Central memory CD4-positive, alpha-beta T cell (primary cell): ENCODE measurements at places on chromosomes 7 and 10.

GRCh38 chr10:86976362-86977056, 8.2 kb downstream of the ADIRF start:
- no peak for DNase-seq

GRCh38 chr10:63770523-63770922, 249.3 kb downstream of the REEP3 start:
- no peak for DNase-seq

DNA sequence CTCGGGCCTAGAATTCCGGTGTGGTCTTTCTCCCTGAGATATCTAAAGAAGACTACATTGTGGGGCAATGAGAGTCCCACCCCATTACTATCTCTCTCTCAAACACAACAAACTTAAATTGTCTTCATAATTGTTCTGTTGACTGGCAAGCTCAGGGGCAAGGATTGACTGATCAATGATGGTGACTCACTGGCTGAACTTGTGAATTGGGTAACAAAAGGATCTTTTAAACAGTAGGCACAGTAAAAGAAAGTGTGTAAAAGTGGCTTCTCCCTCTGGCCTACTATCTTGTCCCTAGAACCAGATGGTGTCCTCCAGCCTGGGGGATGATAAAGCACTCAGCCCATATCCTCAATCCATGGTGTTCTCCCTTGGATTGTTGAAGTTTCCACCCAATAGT, 63.1 kb upstream of the RAPGEF5 start:
- no peak for DNase-seq

DNA sequence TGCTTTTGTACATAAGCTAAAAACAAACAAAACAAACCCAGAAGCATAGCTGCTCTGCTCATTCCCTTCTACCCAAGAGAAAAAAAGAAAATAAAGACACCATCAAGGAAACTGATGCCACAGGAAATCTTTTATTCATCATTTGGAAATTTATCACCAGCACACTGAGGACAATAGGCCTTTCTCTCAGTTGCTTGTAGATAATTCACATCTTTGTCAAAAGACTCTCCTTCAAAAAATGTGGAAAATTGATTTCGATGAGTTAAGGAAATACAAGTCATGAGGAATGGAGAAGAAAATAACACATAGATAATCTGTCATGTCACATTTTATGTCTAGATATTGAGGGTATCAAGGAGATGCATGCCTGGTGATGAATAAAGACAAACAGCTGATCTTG, 53.5 kb downstream of the ZNF37A start:
- DNase-seq = no peak

- DNase-seq = no peak
Observed at GRCh38 chr7:66894463-66895080, 26.5 kb upstream of the TMEM248 start.

GRCh38 chr7:43363035-43363791, 219.7 kb upstream of the STK17A start:
- no peak for DNase-seq

- DNase-seq = no peak
Observed at GRCh38 chr7:47579458-47579857, 2.5 kb downstream of the TNS3 start.

DNA sequence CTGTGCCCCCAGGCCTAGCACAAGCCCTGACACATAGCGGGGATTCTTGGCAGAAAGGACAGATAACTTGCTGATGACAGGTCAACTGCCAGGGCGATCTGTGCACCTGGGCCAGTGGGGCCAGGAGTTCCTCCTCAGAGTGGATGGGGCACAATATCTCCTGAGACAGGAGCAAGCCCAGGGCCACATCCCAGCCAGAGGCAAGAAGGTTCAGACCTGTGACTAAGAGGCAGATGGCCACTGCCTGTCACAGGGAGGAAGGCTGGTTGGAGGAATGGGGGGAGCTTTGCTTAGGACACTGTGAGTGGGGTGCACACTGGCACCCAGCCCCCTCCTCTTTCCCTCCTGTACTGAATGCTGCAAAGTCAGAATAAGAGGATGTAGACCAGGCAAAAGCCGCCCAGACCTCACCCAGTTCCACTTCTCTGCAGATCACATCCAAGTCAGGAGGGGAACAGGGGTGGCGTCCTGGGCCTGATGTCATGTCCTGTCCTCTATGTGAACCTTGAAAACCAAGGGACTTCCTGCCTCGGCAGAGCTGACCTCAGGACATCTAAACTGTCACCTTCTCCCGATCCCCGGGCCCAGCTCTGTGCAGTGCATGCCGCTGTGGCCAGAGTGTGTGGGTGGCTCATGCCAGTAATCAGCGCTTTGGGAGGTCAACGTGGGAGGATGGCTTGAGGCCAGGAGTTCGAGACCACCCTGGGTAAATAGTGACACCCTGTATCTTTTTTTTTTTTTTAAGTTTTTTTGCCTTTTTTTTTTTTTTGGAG, 1.3 kb downstream of the GUSB start:
- peak; percentile 64 for DNase-seq

GRCh38 chr7:113936982-113937381, 18.2 kb upstream of the PPP1R3A start:
- no peak for DNase-seq

DNA sequence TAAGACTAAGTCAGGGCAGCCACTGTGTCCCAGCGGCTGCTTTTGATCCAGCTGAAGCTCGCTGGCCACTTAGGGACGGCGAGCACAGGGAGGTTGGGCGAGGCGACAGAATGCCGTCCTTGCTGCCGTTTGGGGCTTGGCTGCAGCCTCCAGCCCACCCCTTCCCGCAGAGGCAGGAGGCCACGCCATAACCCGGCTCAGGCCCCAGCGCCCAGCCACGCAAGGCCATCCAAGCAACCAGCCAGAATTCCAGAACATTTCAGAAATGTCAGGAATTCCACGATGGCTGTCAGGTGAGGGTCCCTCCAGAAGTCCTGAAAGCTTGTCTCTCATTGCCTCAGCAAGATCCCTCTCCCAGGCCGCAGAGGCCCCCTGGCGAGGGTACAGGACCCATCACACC, 479.1 kb upstream of the FOXK1 start:
- DNase-seq = no peak

DNA sequence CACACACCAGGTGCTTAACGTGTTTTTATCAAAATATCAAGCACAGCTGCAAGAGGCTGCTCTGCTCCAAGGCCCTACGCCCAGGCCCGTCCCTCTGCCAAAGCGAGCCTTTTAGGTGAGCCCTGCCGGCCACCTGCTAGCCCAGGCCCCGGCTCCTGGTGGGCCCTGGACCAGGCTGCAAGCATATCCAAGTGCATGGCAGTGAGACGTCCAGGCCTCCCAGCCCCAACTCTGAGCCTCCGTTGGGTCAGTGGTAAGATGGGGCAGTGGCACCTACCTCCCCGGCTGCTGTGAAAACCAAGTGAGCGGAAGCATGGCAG, 136.2 kb downstream of the LHPP start:
- DNase-seq = no peak

- no peak for DNase-seq
Observed at GRCh38 chr10:112376396-112376790, 2.5 kb downstream of the ACSL5 start.

GRCh38 chr7:133301444-133301843, 48.6 kb downstream of the EXOC4 start:
- no peak for DNase-seq

DNA sequence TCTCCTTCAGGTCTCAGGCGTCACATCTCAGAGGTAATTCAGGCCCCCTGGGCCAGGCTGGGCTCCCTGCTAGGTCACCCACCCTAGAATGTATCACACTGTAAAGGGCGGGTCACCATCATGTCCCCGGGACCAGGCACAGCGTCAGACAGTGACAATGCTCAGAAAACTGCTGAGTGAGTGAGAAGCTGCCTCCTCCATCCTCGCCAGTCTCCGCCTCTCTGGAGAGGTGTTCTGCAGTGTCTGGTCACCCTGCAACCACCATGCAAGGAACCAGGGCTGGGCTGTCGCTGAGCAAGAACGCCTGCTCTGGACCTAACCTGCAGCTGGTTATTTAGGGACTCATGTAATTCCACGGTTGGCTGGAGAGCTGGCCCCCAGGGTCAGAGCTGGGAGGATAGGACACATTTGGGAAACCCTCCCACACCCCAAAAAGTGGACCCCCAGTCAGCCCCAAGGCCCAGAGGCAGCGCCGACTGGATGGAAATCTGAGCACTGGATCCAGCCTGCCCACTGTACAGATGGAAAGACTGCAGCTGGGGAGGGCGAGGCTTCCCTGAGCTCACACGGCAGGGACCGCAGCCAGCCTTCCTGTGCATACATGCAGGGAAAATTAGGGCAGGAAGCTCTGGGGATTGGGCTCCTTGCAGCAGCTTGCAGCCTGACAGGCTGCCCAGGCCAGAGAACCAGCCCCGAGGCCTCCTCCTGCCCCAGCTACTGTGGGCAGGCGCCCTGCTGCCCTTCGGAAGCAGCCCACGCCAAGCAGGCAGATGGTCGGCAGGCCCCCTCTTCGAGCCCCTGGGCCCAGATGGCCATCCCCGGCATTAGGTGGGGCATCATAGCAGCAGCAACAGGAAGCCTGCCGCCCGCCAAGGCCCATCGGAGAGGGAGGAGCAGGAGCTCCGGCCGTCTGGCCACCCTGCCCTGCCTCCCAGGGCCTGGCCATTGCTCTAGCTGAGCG, 105.4 kb upstream of the ZMIZ1 start:
- DNase-seq = no peak

GRCh38 chr7:151700586-151701165, 176.2 kb downstream of the PRKAG2 start:
- DNase-seq = no peak

GRCh38 chr10:95181726-95182125, 12.3 kb upstream of the ACSM6 start:
- no peak for DNase-seq

DNA sequence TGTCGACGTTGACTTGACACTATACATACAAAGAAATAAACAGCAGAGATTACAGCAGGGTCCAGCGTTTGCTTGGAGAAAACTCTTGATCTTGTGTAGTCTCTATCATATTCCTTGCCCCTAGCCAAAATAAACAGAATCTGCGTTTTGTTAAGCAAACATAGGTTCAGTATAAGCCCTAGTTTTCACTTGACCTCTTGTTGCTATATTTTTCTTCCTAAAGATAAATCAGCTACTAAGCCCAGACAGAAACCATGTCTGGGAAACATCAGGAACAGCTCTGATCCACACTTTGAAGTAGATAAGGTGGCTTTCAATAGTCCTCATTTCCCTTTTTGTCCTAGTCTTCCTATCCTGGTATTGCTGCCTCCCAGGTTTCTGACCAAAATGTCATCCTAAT, 328.2 kb upstream of the MAGI2 start:
- DNase-seq = no peak

DNA sequence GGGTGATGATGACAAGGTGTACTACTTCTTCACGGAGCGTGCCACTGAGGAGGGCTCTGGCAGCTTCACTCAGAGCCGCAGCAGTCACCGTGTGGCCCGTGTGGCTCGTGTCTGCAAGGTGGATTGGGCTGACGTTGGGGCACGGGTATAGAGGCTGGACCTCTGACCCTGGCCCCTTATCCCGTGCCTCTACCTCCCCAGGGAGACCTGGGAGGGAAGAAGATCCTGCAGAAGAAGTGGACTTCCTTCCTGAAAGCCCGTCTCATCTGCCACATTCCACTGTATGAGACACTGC, 8.4 kb downstream of the MRPL43 start:
- no peak for DNase-seq

DNA sequence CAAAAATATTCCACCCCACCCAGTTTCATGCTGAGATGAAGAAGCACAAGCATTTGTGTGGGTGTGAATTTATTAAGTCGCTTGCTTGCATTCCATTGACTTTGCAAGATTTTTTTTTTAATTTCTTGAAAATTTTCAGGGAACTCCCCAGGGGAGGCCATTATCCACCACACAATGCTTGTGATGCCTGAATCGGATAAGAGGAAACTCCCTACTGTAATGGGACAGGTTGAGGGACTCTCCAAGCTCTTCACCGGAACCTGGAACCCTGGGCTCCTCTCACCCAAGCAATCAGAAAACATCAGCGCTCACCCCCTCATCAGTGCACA, 153.6 kb upstream of the ZMIZ1 start:
- DNase-seq = no peak

GRCh38 chr7:51111241-51111940, 205.2 kb downstream of the COBL start:
- DNase-seq = no peak

DNA sequence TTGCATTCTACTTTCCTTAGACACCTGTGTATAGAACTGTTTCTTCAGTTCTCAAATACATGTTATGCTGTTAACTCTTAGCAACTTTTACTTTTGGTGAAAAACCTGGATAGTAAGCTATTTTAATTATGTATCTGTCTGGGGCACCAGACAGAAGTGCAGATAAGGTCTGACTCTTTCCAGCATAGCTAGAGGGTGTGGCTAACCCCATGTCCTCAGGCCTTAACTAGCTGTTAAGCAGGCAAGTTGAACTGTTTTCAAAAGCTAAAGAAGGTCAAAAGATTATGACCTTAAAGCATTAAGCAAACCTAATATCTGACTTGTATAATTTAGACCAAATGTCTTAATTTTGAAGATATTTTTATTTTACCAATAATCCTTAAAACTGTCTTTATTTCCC, 45.1 kb upstream of the INHBA start:
- no peak for DNase-seq

GRCh38 chr7:45689797-45690761, 115.9 kb downstream of the ADCY1 start:
- DNase-seq = no peak

DNA sequence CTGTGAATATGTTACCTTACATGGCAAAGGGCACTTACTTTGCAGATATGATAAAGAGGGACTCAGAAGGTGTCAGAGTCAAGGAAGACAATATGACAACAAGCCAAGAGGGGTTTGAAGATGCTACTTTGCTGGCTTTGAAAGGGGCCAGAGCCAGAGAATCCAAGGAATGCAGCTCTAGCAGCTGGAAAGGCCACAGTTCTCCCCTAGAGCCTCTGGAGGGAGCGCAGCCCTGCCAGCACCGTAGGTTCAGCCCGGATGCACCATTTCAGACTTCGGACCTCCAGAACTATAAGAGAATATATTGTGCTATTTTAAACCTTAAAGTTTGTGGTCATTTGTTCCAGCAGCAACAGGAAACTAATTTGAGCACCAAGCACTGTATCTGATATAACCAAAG, 32.9 kb upstream of the WDR11 start:
- no peak for DNase-seq

GRCh38 chr7:7768977-7769709, 50.7 kb upstream of the RPA3 start:
- DNase-seq = no peak

GRCh38 chr10:94052866-94053791, 59.4 kb downstream of the PLCE1 start:
- no peak for DNase-seq

- no peak for DNase-seq
Observed at GRCh38 chr7:129841465-129841864, 111.3 kb downstream of the UBE2H start.

DNA sequence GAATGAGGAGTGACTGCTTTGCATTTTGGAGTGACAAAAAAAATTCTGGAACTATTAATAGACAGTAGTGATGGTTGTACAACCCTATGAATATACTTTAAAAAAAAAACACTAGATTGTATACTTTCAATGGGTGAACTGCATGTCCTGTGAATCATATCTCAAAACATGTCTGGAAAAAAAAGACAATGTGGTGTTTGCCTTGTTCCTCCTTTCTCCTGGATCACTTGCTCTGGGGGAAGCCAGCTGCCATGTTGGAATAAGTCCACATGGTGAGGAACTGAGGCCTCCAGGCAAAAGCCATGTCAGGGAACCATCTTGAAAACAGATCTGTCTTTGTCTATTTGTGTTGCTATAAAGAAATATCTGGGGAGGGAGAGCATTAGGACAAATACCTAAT, 39.5 kb upstream of the YAE1 start:
- no peak for DNase-seq
